Suppressor macrophage treated with lipopolysaccharide for 1 hour (primary cell): ENCODE measurements at places on chromosomes 12 and 14.

DNA sequence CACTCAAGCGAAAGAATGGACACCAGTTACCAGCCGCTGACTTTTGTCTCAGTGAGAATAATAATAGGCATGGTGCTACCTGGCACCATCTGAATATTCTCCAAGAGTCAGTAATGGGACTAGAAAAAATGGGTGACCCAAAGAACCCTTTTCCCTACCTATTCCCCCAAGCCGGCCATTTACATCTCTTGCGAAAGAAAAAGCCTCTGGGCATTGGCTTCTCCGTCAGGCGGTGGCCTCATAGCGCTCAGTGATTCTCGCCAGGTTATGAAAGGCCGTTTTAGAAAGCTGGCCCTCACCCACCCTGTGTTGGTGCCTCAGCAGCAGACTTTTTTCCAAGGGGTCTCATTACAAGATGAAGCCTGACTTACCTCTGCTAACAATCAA lies 523 bp upstream of the SLC6A15 start:
- no peak for DNase-seq

GRCh38 chr14:59755409-59756135 lies 115.0 kb downstream of the RTN1 start:
- DNase-seq: peak; percentile 20

GRCh38 chr14:44317441-44317746 lies 189.7 kb downstream of the FSCB start:
- DNase-seq: no peak

- no peak for DNase-seq
Measured at GRCh38 chr12:243381-243780, 19.3 kb downstream of the SLC6A13 start.

- no peak for DNase-seq
Measured at GRCh38 chr12:60205500-60205899, 609.7 kb downstream of the SLC16A7 start.

GRCh38 chr14:23181453-23181852 lies 2.0 kb downstream of the SLC7A8 start:
- DNase-seq: no peak

GRCh38 chr12:12266389-12266872 lies 413 bp downstream of the LRP6 start:
- peak; percentile 13 for DNase-seq

- no peak for DNase-seq
Measured at GRCh38 chr12:114926341-114926740, 242.4 kb upstream of the TBX3 start.

GRCh38 chr14:93870377-93870776 lies 56.8 kb upstream of the FAM181A start:
- no peak for DNase-seq

DNA sequence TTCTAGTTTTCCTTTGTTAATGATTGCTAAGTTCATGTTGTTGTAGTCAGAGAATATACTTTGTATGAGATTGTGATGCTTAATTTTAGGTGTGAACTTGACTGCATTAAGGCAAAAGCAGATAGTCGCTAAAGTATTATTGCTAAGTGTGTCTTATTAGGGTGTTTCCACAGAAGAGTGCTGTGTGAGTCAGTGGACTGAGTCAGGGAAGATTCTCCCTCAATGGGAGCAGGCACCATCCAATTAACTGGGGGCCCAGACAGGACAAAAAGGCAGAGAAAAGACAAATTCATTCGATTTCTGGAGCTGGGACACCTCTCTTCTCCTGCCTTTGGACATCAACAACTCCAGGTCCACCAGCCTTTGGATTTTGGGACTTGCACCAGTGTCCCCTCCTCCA lies 48.5 kb downstream of the BAZ1A start:
- DNase-seq: peak; percentile 68

DNA sequence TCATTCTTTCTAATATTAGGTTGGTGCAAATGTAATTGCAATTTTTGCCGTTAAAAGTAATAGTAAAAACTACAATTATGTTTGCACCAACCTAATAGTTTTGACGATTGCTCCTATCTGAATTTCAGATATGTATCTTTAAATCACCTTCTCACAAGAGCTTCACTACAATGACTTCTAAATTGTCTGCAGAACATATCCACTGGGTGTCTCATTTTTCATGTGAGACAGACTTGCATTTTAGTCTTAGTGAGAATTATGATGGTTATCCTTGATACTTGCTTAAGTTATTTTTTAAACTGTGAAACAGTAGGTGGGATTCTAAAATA lies 84.6 kb downstream of the ITPR2 start:
- DNase-seq: no peak

- peak; percentile 87 for DNase-seq
Measured at GRCh38 chr12:107091989-107092641, 1.2 kb downstream of the CRY1 start.

- DNase-seq: no peak
Measured at GRCh38 chr14:29637411-29637810, 290.2 kb downstream of the PRKD1 start.

- DNase-seq: peak; percentile 94
Measured at GRCh38 chr12:124454735-124455134, 112.7 kb downstream of the NCOR2 start.

DNA sequence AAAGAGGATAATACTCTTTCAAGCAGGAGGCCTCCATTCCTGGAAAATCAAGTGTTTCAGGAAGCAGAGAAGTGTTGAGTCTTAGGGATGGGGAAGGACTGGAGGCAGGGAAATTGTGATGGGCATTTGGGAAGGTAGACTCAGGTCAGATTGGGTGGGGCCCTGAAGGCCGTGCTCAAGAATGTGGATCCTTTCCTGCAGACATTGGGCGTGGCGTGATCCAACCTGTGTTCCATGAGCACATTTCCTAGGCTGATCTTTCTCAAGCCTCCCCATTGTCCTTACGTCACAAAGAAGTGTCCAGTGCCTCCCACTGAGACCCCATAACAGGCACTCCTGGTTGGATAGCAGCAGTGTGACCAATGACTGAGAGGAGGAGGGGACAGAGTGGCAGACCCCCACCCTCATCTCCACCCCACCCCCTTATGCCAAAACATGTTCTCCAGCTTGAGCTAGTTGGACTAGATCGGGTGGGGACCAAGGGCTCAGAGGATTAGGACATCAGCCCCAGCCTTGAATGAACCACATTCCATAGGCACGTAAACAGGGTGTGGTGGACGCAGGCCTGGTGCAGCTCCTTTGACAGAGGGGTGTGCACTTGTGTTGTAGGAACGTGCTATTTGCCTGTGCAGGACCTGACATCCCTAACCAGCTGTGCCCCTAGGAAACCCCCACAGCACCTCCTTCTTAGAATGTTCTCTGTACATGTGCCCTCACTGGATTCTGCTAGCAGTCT lies 76.8 kb downstream of the TTC9 start:
- DNase-seq: no peak

DNA sequence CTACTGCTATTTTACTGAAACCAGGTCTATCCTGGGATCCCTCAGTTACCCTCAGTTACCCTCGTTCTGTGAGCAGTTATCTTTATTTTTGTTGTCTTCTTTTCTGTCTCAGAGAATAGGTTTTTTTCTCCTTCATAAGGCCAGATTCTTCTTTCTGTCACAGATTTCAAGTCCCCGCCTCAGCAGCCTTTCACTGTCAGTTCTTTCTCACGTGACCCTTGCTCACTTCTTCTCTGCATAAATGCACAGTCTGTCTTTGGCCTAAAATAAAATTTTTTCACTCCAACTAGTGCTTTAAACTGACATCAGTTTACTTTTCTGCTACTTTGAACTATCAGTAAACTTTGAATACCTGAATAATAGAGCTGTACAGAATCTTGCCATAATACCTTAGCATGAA lies 299.7 kb downstream of the ERC1 start:
- DNase-seq: peak; percentile 49

GRCh38 chr14:44211718-44212117 lies 295.4 kb downstream of the FSCB start:
- no peak for DNase-seq
